Activated CD4-positive, alpha-beta T cell treated with anti-CD3 and anti-CD28 coated beads for 4 hours (primary cell): ENCODE measurements at places on chromosomes 1 and 21.
A peak's percentile ranks its signal among the peaks of the same experiment; 100 is the strongest.

DNA sequence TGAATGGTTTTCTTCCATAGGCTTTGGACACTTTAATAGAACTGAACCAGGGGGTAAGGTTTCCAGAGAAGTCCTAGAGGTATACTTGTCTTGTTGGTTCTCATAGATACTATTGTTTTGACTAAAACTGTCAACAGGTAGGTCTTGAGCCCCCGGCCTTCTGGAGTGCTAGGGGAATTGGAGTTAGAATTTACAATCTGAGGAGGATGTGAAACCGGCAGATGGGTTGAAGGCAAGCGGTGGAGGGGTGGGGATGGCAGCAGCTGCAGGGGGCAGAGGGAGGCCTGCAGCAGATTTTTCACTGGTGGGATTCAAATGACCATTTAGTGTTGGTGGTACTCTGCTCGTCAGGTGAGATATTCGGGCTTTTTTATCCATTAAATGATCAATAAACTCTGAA is 4.3 kb upstream of the CD1D start:
- DNase-seq = no peak

- DNase-seq = no peak
These were observed 57.7 kb downstream of the ZC3H11B start for GRCh38 chr1:219555031-219555692.

GRCh38 chr21:44601596-44602462 is 1.4 kb downstream of the KRTAP10-7 start:
- no peak for DNase-seq

DNA sequence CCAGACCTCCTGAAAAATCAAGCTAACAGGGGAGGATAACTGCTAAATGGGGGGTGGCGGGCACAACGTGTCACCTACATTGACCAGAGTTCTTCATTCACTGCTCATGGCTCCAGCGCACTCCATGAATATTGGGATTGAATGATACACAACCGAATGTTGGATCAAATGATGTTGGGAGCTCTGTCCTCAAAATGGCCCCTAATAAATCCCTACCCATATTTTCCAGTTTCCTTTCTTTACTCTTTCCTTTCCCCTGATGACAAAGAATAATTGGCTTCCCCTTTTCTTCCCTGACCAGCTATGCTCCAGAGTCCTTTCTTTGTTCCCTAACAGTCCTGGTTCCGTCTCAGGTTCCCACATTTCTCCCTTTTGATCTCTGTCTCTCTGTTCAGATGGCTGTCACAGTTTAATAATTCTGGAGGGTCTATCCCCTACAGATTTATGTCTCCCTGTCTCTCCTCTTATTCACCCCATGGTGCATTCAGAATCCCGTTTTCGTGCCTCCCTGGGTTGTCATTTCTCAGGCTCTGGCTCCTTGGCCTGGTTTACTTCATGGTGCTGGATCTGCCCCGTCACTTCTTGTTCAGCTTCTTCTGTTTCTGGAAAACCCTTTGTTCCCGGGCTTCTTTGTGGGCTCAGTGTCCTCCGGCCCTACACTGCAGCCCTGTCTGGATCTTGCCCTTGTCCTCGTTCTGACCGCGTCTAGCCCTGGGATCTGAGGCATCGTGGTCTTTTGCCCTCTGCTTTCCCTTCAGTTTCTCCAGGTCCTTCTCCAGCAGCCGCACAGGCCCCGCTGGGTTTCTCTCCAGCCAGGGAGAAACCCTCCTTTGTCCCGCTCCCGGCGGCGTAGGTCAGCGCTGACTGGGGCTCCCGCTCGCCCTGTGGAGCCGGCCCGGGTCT is 78.3 kb downstream of the NDUFS5 start:
- DNase-seq = no peak

DNA sequence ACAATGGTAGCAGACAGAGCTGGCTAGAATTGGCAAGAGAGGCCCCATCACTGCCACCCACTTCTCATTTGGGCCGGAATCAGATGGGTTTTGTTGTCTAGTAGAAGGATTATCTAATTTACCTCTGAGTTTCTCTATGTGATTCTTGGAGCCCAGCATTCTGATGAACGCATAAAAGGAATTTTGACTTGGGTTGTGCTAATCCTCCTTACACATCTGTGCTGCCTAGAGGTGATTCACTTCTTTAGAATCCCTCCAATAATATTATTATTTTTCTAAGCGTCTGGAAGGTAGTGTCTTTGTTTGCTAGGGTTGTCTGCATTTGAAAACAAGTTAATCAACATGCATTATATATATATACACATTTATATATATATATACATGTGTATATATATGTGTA is 118.1 kb downstream of the RUNX1 start:
- DNase-seq = no peak

DNA sequence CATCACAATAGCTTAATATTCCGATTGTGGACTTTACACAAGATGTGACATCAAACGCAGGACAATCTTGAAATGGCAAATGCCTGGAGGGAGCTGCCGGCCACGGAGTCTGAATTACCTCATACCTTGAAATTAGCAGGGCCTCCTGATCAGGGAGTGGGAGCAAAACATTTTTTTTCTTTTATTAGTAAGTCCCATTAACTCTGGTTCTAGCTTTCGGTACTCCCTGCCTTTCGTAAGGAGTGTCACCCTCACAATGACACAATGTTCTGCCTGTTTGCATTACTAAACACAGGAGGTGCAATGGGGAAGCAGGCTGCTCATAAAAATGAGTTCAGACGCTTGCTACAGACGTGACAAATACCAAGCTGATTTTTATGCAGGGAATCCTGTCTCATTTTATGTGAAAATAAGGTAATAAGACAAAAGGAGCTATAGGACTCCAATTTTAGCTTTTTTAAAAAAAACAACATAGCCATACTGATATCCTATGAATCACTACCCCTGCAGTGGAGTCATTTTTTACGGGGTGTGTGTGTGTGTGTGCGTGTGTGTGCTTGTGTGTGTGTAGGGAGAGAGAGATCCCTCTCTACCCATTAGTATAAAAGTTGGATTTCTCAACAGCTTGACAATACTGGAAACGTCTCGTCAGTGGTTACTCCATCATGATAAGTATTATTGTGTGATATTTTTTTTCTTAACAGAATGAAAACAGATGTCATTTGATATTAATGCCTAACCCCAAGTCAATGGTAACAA is 205.1 kb upstream of the RUNX1 start:
- no peak for DNase-seq

DNA sequence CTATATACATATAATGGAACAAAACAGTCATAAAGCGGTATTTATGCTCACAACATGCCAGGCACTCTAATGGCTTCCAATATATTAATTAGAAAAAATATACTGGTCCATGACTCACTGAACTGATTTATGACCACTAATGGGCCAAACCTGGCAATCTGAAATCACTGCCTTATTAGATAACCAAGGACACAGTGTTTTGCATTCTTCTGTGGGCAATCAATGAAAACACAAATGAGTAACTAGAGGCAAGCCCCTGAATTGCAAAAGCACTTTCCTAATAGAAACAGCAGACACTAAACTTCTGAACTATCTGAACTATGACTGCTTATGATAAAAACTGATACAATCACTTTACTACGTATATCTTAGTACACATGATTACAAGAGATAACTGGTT is 3.5 kb downstream of the GCLM start:
- no peak for DNase-seq

GRCh38 chr1:198295971-198296370 is 139.2 kb downstream of the NEK7 start:
- DNase-seq = no peak

DNA sequence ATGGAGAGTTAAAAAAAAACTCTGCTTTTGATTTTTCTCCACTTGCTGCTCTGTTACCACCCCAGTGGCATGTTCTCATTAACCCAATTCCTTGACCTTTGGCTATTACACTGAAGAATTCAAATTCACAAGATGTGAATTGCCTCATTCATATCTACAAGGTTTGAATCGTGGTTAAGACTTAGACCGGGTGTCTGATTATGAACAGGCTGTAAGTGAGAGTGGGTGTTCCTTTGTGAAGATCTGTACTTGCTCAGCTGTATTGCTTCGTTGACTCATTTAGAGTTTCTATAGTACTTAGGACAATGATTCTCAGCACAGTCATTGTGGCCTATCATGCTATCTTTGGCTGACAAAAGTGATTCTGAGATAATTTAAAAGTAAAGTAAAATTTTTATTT is 36.4 kb downstream of the DNM3 start:
- no peak for DNase-seq

- no peak for DNase-seq
These were observed 79.2 kb upstream of the RALGPS2 start for GRCh38 chr1:178645808-178646200.

DNA sequence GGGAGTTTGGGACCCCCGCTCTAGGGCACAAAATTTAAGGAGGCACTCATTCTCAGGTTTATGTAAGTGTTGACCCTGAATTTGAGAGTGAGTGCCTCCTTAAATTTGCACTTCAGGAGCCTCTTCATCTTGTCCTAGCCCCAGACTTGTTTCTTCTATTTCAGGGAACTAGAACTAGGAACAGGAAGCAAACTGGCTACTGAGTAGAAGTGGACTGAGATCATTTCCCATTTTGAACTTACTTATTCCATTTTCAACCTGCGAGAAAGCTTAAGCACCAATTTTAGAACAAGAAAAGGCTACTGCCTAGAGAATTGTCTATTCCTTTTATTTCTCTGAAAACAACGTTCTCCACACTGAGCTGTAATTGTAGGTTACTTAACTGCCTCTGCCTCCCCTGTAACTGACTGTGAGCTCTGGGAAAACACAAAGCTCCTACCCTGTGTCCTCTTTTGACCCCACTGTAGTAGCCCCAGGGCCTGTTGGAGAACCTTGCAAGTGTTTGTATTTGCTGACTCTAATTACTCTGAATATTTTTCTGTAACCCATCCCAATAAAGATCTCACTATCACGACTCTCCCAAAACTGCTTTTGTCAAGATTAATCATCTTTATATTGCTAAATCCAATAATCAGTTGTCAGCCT is 2.5 kb downstream of the PPT1 start:
- DNase-seq = no peak

GRCh38 chr1:10878469-10878868 is 82.0 kb upstream of the CASZ1 start:
- DNase-seq = no peak

GRCh38 chr1:218108034-218108433 is 177.1 kb upstream of the RRP15 start:
- DNase-seq = no peak

- DNase-seq = peak; percentile 82
These were observed 31.1 kb upstream of the SLC45A3 start for GRCh38 chr1:205711105-205712048.

DNA sequence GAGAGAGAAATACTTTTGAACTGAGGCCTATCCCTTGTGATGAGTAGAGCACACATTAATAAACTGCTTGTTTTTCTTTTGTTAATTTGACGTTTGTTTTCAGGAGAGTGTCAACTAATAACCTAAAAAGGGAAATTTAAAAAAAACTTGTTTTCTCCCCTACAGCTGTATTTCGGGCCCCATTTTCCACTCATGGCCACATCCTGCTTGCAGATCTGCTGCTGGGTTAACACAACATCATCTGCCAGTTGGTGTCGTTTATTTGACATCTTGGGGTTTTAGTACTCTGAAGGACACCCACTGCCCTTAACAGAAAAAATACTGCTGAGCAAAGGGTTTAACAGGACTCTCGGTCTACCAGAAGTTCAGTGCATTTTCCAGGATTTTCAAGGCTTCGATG is 848 bp upstream of the PYHIN1 start:
- DNase-seq = peak; percentile 19

DNA sequence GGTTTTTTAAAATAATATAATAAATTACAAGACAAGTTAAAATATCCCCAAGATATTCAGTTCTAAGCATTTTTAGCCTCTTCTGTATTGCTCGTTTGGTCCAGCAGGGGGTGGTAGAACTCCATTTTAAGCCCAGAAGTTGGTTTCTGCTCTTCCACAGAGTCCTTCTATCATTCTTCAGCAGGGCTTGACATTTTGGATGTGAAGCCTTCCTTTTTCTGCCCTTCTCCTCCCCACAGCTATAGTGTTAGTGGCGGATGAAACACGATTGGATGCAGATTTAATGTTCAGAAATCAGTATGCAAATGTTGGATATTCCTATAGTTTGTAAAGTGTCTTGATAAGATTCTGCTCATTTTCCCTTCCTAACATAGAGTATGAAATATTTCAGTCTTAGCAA is 1.4 kb downstream of the NCAM2 start:
- peak; percentile 37 for DNase-seq

DNA sequence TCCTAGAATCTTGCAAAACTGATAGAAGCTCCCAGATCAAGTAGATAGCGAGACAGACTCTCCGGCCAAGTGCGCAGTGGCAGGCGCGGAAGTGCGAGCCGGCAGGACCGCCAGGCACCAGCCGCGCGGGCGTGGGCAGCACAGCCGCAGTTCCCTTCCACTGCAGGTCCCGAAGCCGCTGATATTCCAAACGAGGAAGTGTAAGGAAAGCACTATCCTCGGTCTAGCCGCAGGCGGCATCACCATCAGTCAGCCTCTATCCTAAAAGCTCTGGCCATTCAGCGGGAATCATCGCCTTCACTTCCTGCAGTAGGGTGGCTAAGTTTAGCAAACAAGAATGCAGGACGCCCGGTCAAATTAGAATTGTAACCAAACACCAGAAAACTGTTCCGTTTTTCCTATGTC is 710 bp downstream of the GLRX2 start:
- DNase-seq = peak; percentile 8

- DNase-seq = peak; percentile 4
These were observed 19.5 kb upstream of the RGSL1 start for GRCh38 chr1:182430263-182431068.
